Epithelial cell of alveolus of lung (primary cell): ENCODE measurements at places on chromosomes 12 and 14. TPM values are rescaled to one million over a fixed set of nuclear protein-coding genes. Genes with fewer than 3 reads are reported as not detected.

The ZNF641 gene
- 1.3 and 5.4 TPM in 2 replicates for total RNA-seq

The GALNT8 gene
- total RNA-seq: under 0.01 and 0.26 TPM in 2 replicates

The HNF1A gene
- total RNA-seq: not detected in 2 replicates

The TMEM63C gene
- total RNA-seq: 0.65 TPM in 1 of 2 replicates, not detected in the other
